ENCODE measurements at places on chromosomes 11 and 22.

DNA sequence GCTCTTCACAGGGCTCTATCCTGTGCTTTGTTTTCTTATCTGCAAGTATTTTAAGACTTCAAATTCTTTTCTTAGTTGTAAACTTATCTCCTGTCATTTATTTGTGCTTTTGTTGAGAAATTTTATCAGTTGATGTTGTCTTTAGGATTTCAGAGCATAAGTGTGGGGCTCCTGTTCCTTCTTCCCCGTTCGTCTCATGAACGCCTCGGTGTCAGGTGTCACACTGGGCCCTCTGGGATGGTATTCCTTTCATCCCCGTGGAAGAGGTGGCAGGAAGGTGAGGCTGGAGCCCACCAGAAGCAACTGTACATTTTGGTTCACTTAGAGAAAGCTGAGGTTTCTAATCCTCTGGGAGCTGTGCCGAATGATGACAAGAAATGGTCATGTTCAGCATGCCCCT, 17.9 kb downstream of the NADSYN1 start:
- DNase-seq: no peak

GRCh38 chr11:121194731-121195596, 93.9 kb downstream of the TECTA start:
- peak; percentile 83 for DNase-seq

DNA sequence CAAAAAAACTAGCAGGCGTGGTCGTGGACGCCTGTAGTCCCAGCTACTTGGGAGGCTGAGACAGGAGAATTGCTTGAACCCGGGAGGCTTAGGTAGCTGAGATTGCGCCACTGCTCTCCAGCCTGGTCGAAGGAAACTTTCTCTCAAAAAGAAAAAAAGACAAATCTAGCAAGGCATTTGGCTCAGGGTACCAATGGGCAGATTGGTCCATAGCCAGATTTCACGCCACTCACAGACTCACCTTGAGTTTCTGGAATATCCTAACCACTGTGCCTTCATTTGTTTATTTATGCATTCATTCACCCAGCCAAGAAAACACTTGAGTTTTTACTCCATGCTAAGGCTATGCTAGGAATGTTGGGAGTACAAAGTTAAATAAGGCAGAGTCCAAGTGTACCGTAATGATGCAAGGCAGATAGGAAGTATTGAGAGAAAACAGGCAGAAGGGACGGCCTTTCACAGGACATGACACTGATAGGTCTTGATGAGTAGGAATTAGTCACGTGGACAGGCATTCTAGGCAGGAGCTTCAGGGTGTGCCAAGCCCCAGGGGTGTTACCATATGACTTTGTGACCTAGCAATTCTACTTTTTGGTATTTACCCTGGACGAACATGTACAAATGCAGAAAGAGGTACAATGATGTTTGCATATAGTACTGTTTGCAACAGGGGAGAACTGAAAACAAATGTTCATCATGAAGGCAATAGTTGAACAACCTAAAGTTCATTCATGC, 3.0 kb upstream of the PACSIN3 start:
- DNase-seq: peak; percentile 25

GRCh38 chr22:37844904-37845329, 783 bp upstream of the ANKRD54 start:
- DNase-seq: no peak

DNA sequence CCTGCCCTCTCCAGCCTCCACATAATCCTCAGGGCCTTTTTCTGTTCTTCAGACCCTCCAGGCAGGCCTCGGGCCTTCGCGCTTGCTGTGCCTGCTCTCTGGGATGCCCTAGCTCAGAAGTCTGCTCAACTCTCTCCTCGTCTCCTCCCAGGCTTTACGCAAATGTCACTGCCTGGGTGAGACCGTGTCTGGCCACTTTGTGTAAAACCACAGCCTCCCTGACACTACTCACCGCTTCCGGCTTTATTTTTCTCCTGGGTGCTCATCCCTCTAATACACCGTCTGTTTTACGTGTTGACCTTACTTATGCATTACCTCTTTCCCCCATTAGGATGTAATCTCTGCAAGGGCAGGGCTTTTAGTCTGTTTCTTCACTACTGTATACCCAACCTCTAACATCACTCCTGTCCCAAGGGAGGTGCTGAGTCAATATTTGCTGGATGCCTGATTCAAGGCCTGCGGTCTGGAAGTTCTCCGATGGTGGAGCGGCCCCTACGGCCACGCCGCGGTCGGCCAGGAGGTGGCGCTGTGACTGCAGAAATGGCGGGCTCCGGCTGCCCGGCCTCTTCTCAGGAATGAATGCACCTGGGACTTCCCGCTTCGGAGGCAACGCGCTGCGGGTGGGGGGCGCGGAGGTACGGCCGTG, 58.2 kb upstream of the THY1 start:
- peak; percentile 76 for DNase-seq

GRCh38 chr11:890794-891540, 19.6 kb downstream of the CHID1 start:
- no peak for DNase-seq

DNA sequence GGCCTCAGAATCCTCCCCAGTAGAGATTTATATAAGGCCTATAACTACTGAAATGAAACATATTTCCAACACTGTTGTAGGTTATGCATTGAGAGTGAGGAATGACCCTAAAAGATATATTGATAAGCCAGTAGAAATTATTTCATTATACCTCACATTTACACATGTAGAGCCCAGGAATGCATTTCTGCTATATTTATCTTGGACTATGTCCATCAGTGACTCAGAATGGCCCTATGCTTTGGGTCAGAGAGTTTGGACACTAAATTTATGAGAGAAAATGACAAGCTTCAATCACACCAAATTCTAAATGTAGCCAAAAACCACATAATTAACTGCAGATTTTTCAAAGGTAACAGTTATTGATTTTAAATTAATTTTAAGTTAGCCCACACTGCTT, 761.9 kb downstream of the DLG2 start:
- no peak for DNase-seq

DNA sequence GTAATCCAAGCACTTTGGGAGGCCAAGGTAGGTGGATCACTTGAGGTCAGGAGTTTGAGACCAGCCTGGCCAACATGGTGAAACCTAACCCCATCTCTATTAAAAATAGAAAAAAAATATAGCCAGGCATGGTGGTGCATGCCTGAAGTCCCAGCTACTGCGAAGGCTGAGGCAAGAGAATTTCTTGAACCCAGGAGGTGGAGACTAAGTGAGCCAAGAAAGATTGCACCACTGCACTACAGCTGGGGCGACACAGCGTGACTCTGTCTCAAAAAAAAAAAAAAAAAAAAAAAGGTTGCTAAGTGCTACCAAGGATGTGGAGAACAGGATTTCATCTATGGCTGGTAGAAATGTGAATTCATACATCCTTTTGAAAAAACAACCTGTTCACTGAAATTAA, 36.6 kb downstream of the ATG16L2 start:
- DNase-seq: no peak

DNA sequence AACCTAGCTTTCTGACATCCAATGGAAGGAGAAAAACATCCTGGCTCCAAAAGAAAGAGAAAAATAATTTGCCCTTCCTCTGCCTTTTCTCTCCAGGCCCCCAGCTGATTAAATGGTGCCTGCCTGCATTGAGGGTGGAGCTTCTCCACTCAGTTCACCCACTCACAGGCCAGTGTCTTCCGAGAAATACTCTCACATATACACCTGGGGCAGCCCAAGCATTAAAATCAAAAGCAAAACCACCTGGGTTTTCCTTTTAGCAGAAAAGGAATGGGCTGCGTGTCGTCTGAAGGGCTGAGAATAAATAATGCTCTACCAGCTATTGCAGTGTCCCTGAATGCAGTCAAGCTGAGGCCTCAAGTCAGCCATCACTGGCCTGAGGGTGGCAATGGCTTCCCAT, 1143.8 kb upstream of the TENM4 start:
- no peak for DNase-seq

DNA sequence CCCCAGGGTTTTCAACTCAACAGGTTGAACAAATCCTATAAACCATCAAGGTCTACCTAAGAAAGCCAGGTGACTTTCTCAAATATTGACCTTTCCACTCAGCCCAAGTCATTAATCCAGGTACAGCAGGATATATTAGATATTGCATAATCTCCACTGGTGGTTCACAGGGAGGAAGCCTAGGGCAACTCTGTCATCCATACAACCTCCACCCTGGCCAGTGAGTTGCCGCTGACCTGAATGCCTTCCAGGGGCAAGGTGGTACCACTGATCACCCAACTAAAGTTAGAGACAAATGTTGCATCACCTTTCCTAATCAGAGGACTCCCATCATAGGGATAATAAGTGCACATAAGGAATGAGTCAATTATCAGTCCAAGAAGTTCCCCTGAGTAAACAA, 22.9 kb downstream of the GUCD1 start:
- no peak for DNase-seq

- no peak for DNase-seq
These were observed 986 bp upstream of the MUC5B start for GRCh38 chr11:1221848-1222311.

DNA sequence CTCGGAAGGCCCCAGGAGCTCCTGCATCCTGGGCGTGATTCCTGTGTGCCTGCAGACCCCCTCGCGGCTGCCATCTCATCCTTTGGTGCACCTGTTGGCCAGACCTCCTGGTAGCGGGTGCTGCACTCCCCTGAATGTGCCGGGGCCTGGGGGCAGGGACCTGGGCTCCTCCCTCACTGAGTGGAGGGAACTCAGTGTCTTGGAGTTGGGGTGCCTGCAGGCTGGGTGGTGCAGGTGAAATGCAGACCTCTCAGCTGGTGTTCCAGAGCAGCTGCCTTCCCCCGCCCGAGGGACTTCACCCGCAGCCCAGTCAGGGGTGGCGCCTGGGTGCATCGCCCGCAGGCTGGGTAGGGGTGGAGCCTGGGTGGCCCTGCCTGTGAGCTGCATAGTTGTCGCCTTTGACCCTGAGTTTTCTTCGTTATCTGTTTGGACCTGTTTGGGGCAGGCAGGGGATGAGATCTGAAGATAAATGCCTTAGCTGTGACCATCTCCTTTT, 31.4 kb downstream of the LRP5 start:
- peak; percentile 53 for DNase-seq

GRCh38 chr11:121334973-121335710, 42.6 kb downstream of the SC5D start:
- DNase-seq: no peak

- no peak for DNase-seq
These were observed 13.8 kb downstream of the PLXNB2 start for GRCh38 chr22:50293441-50294318.

- DNase-seq: peak; percentile 47
These were observed 9.8 kb upstream of the SEC14L6 start for GRCh38 chr22:30556388-30556787.

DNA sequence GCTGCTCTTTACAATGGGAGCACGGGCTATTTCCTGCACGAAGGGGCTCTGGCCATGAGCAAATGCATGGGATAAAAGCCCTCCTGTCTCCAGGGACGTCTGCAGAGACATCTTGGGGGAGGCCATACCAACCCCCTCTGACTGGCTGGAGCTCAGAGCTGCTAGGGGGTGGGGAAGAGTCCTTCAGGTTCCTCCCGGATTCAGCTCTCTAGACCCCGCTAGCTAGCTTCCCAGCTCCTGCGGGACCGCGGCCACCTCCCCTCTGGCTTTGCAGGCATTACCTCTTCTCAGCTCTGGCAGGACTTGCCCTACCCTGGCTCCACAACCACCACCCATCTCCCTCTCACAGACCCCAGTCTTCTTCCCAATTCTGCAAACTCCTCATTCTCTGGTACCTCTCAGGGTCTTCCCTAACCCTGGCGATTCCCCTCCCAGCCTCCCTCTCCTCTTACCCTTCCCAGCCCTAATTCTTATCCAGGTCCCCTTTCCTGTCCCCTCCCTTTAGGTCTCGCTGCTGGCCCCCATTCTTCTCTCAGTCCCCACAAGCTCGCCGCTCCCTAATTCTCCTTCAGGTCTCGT, 802 bp downstream of the SYT13 start:
- no peak for DNase-seq

- DNase-seq: no peak
These were observed 43.8 kb downstream of the KCNQ1OT1 start for GRCh38 chr11:2655834-2656622.

- no peak for DNase-seq
These were observed 455.4 kb upstream of the TENM4 start for GRCh38 chr11:79896258-79896657.

- no peak for DNase-seq
These were observed 6.8 kb upstream of the POLR3H start for GRCh38 chr22:41550952-41551491.

- no peak for DNase-seq
These were observed 10.2 kb downstream of the DKK3 start for GRCh38 chr11:11998091-11998781.

GRCh38 chr11:47982616-47983015, 2.3 kb downstream of the PTPRJ start:
- no peak for DNase-seq

DNA sequence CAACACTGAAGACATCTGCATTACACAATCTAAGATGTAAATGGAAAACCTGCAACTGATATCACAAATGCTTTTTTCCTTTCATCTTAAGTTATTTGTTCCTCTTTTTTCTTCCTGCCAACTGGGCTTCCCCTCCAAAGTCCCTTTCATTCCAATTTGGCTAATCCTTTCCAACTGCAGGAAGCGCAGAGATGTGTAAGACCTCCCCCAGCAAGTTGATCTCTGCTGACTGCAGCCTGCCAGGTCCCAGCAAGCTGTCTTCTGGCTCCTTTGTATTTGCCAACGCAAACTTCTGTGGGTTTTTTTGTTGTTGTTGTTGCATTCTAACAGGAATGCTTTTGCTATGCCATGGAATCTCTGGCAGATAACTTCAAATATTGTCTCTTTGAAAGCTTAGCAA, 38.5 kb upstream of the LRRC4C start:
- DNase-seq: no peak

- DNase-seq: no peak
These were observed 5.5 kb downstream of the TMEM218 start for GRCh38 chr11:125105926-125106325.

DNA sequence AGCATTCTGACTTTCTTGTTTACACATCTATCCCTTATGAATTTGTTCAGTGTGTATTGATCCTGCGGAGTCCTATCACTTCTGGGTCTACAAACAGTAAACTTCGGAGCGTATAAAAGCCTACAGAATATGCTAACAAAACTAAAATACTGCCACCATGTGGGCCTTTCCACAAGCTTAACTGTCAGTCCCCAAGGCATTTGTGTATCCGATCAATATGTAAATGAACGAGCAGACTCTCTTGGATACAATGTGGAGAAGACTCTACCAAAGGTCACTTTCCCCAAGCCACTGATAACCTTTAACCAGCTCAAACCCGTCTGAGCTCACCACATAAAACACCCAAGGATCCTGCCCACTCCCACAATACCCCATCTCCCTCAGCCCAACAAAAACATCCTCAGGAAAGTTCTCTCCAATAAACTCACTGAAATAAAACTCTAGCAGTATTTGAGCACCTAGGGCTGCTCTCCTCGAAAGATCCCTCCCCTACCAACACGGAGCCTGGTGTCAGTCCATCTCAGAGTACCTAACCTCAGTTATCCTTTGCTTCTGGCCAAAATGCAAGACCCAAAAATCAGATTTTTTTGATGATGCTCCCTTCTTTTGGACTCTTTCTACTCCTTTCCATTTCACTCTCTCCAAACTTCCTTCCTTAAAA, 17.8 kb downstream of the ADA2 start:
- no peak for DNase-seq

GRCh38 chr11:111941963-111942362, 4.8 kb downstream of the DIXDC1 start:
- no peak for DNase-seq

GRCh38 chr22:35564975-35565867, 24.6 kb downstream of the RASD2 start:
- DNase-seq: no peak
